Dorsolateral prefrontal cortex (tissue), 122 donors: ENCODE measurements at places on chromosomes 3 and 15.

DNA sequence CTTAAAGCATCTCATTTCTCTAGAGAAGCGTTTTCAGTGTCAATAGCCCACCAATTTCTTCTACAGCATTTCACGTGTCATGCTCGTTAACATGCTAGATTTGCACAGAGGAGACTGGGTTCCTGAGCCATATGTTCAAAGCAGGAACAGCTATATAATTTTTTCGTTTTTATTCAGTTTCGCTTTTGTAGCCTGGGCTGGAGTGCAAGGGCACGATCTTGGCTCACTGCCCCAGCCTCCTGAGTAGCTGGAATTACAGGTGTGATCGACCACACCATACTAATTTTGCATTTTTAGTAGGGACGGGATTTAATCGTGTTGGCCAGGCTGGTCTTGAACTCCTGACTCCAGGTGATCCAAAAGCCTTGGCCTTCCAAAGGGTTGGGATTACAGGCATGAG lies 6.6 kb upstream of the SLMAP start:
- no peak for DNase-seq

GRCh38 chr3:59212128-59212779 lies 162.4 kb upstream of the CFAP20DC start:
- DNase-seq = no peak

GRCh38 chr3:144369129-144369879 lies 397.7 kb downstream of the DIPK2A start:
- no peak for DNase-seq

GRCh38 chr3:129971351-129972052 lies 3.0 kb upstream of the TRH start:
- DNase-seq = no peak

GRCh38 chr3:81643721-81644120 lies 117.7 kb downstream of the GBE1 start:
- DNase-seq = no peak

- DNase-seq = no peak
These were observed 156.0 kb upstream of the TRIM42 start for GRCh38 chr3:140521751-140522445.

DNA sequence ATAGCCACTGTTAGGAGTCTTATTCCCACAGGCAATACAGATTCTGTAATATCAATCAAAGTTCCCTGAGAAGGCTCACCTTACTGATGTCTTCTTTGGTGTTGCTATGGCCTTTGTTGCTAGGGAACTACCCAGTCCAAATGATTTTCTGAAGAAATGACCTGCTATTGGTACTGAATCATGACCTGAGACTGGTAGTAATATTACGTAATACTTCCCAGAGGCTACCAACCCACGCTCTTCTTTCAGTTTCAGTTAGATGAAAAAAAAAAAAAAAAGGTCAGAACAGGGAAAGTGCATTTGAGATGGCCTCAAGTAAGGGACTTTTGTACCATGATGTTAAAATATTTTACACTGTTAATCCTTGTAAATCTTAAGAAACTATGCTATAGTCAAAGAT lies 1092.5 kb upstream of the EPHA6 start:
- DNase-seq = no peak

DNA sequence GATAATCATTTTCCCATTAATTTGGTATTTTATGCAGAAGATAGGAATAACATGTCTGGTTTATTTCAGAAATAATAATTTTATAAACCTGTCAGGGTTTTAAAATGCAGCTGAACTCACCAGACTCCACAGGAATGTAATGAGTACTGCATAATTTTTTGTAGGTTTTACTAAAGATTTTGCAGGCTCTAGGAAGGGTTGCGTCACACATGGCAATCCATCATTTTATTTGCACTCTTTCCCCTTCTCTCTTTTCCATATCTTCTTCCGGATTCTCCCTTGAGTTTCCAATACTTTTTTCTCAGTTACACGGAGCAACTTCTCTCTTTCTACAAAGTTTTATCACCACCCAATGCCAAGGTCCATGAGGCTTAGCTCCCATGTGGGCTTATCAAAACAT lies 234.7 kb downstream of the NFKBIZ start:
- no peak for DNase-seq

GRCh38 chr3:34198309-34198708 lies 399.9 kb downstream of the PDCD6IP start:
- DNase-seq = no peak

GRCh38 chr3:69181592-69182211 lies 59.3 kb upstream of the LMOD3 start:
- DNase-seq = no peak

DNA sequence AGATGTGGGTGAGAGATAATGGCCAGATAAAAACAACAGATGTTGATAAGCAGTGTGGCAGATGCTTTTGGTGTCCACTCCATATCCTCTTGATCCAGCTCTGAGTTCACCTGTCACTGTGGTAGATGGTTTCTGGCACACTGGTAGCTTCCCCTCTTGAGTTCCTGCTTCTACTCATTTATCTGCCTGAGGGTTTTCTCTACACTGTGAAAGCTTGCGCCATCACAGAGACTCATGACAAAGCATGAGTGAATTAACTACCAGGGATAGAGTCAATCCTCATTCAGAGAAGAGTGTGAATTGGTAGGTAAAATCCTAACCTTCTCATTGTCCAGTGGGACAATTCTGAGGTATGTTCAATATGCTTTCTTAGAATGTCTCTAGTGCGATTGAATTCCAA lies 50.0 kb upstream of the ARHGEF26 start:
- no peak for DNase-seq

GRCh38 chr15:89075101-89075640 lies 13.1 kb upstream of the ABHD2 start:
- no peak for DNase-seq

- DNase-seq = no peak
These were observed 11.5 kb downstream of the APH1B start for GRCh38 chr15:63288778-63289378.

DNA sequence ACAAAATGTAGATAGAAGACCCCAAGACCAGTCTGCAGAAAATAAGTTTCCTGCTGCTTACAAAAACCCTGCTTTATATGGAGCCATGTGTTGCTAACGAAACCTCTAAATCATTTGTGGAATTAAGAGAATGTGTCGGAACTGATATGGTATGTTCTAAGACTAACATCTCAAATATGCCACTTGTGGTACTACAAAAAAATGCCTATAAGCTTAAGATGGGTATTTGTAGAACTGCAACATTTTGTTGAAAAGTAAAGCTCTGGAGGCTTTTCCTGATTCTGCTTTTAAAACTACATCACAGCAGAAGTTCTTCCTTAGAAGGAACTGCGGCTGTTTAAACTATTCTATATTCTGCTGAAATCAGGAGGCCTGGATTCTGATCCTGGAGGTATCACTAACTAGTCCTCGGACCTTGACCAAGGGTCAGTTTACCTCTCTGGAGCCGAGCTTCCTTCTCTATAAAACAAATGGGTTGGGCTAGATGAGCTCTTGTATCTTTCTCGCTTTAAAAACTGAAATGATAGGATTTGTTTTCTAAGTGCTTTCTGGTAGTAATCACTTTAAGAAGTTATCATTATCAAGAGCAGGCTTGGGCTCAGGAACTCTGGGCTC lies 74.9 kb downstream of the RAD18 start:
- DNase-seq = no peak

GRCh38 chr3:46887980-46888494 lies 10.5 kb downstream of the PTH1R start:
- no peak for DNase-seq
